ENCODE measurements at places on chromosomes 1 and 21. TPM values are rescaled to one million over a fixed set of nuclear protein-coding genes. Genes with fewer than 3 reads are reported as not detected.

DNA sequence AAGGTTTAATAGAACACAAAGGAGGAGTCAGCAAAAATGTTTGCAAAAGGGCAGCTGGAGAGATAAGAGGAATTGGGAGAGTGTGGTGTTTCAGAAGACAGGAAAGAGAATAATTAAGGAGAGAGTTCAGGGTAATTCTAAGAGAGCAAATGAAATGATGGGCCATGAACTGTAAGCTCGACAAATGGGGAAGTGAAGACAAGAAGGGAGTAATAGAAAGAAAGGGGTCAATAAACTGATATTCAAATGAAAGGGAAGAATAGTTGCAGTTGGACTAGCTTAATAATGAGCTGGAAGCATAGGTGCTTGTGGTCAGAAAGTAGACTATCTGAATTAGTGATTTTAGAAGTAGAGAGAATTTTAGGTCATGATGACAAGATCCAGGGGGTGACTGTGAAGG is 15.6 kb upstream of the RNF220 start:
- no peak overlapping the region for H3K4me3 ChIP-seq
- H3K4me1 ChIP-seq = no peaks in the 10 kb centered on the region
- H3K27ac ChIP-seq = no peak overlapping the region
- no peak for DNase-seq

- no peak overlapping the region for H3K27ac ChIP-seq
- no peaks in the 10 kb centered on the region for H3K4me1 ChIP-seq
- H3K4me3 ChIP-seq = no peak overlapping the region
- H3K36me3 ChIP-seq = no peaks in the 10 kb centered on the region
Measured at GRCh38 chr1:212973899-212974298, 23.6 kb downstream of the VASH2 start.

DNA sequence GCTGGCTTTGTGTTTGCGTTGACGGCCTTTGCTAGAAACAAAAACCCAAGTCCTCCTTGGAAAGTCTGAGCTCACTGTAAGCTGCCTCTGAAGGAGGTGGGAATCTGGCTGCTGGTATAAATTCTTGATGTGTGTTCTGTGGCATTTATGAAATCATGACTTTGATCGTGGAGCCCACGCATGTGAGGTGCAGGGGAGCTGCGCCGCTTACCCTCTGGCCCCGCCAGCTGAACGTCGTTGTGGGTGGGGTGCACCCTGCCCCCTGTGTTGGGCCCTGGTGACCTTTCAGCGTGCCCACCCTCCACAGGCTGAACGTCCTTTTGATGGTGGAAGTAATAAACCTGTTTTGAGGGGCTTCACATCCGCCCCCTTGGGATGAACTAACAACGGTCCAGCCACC is 21.2 kb upstream of the DIP2A start:
- DNase-seq = no peak
- H3K36me3 ChIP-seq = peaks cover 60% of the 10 kb centered on the region
- no peaks in the 10 kb centered on the region for H3K27me3 ChIP-seq
- H3K4me3 ChIP-seq = no peak overlapping the region

Gene AZIN2
- 2.3 TPM for total RNA-seq

- H3K27ac ChIP-seq = peak overlapping the region; percentile 51
- no peak for DNase-seq
- peaks cover 11% of the 10 kb centered on the region for H3K36me3 ChIP-seq
- H3K4me1 ChIP-seq = peaks cover 58% of the 10 kb centered on the region
- H3K27me3 ChIP-seq = no peaks in the 10 kb centered on the region
- H3K4me3 ChIP-seq = no peak overlapping the region
Measured at GRCh38 chr1:30745156-30745833, 12.3 kb downstream of the LAPTM5 start.

DNA sequence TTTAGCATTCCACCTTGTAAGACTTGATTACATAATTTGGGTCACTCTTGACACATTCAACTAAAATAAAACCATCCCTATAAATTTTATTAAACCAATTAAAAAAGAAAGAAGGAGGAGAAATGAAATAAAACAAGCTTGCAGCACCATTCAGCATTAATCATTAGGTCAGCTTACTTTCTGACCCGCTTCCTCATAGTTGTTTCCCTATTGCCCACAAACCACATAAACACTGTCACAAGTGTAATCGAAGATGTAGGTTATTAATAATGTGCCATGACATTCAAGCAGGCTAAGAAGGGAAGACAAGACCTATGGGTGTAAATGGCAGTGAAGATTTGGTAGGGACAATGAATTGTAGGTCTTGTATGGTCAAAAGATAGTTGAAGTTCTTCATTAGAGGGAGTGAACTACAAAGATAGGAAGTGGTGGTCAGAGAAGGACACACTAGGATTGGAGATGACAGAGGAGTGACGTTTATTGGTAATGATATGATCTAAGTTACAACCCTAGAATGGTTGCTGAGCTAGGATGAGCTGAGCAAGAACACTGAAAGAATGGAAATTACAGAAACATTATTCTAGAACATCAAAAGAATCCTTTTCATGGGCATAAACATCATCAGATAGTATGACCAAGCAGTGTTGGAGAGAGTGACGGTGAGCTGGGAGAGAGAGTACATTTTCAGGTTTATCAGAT is 231.5 kb downstream of the KCNT2 start:
- DNase-seq = no peak
- no peaks in the 10 kb centered on the region for H3K27me3 ChIP-seq
- H3K36me3 ChIP-seq = no peaks in the 10 kb centered on the region
- H3K4me1 ChIP-seq = no peaks in the 10 kb centered on the region
- no peak overlapping the region for H3K4me3 ChIP-seq

DNA sequence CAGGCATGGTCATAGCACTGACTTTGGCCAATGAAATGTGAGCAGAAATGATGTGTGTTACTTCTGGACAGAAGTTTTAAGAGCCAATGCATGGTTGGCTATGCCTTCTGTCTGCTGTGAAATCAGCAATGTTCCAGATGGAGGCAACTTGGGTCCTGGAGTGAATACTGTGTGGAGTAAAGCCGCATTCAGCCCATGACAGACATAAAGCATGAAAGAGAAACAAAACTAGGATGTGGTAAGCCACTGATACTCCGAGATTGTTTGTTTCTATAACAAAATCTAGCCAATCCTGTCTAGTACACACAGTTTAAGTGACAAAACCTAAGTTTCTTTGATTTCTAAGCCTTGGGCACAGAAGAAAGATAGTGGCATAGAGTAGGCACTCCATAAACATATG is 47.1 kb upstream of the ARHGAP29 start:
- no peak overlapping the region for H3K4me3 ChIP-seq
- peaks cover 5% of the 10 kb centered on the region for H3K4me1 ChIP-seq
- H3K27me3 ChIP-seq = no peaks in the 10 kb centered on the region
- no peaks in the 10 kb centered on the region for H3K36me3 ChIP-seq
- H3K27ac ChIP-seq = no peak overlapping the region

- H3K27ac ChIP-seq = peak overlapping the region; percentile 18
- DNase-seq = no peak
- peaks cover 12% of the 10 kb centered on the region for H3K4me1 ChIP-seq
- H3K27me3 ChIP-seq = no peaks in the 10 kb centered on the region
- no peaks in the 10 kb centered on the region for H3K36me3 ChIP-seq
Measured at GRCh38 chr1:46749921-46750404, 31.0 kb upstream of the EFCAB14 start.

Gene ARMH1
- total RNA-seq = 5.9 TPM

DNA sequence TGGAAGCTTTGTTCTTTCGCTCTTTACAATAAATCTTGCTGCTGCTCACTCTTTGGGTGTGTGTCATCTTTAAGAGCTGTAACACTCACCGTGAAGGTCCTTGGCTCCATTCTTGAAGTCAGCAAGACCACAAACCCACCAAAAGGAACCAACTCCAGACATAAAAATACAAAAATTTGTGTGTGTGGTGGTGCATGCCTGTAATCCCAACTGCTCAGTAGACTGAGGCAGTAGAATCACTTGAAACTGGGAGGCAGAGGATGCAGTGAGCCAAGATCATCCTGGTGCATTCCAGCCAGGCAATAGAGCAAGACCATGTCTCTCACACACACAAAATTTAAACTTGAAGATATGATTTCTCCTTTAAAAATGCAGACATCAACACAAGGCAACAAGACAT is 1431.7 kb upstream of the B3GALT2 start:
- no peak overlapping the region for H3K27ac ChIP-seq
- no peaks in the 10 kb centered on the region for H3K4me1 ChIP-seq
- H3K27me3 ChIP-seq = no peaks in the 10 kb centered on the region
- H3K36me3 ChIP-seq = no peaks in the 10 kb centered on the region
- H3K4me3 ChIP-seq = no peak overlapping the region

- H3K27me3 ChIP-seq = no peaks in the 10 kb centered on the region
- no peak overlapping the region for H3K4me3 ChIP-seq
- no peak for DNase-seq
- no peaks in the 10 kb centered on the region for H3K36me3 ChIP-seq
Measured at GRCh38 chr21:28632755-28633408, 359.8 kb downstream of the LTN1 start.

DNA sequence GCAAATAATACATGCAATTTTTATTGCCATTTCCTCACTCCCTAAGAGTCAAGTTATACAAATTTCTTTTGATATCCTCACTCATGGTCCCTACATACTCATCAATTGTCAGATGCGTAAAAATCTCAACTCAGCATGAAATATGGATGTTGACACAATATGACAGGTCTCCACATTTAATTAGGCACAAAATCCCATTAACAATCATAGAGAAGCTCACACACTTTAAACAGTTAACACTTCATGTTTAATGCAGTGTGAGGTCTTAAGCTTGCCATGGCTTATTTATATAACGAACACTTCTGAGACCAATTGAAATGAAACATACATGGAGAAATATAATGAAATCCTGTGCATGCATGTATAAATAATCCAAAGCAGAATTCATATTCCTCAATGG is 58.6 kb downstream of the GREM2 start:
- DNase-seq = no peak
- H3K27me3 ChIP-seq = no peaks in the 10 kb centered on the region
- no peak overlapping the region for H3K4me3 ChIP-seq
- H3K36me3 ChIP-seq = no peaks in the 10 kb centered on the region
- H3K27ac ChIP-seq = no peak overlapping the region

Measured in upper lobe of right lung (tissue), 1 donor.